Activated CD4-positive, alpha-beta T cell treated with anti-CD3 and anti-CD28 coated beads, Interleukin-2, amount 10 ng/mL, durations not matched to agents 7 days and 5 days (primary cell): ENCODE measurements at places on chromosomes 6 and 20.

DNA sequence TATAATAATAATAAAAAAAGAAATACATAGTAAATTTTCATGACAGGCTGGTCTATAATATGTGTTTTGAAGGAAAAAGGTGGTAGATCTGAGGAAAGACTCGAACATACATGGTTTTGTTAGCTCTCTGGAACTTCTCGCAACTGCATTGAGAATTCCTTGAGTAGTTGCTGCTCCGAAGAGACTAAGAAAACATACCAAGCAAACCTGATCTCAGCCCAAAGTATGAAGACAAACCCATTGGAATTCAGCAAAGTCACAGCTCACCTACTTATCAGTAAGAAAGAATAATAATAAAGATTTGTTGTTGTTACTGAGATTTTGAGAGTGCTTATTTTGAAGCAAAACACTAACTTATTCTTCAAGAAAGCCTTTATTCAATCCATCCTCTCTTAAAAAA, 1107.1 kb upstream of the EYS start:
- DNase-seq = no peak

- no peak for DNase-seq
Observed at GRCh38 chr20:50369225-50370035, 140.8 kb upstream of the PTPN1 start.

- DNase-seq = no peak
Observed at GRCh38 chr6:11854408-11855165, 76.0 kb upstream of the ADTRP start.

DNA sequence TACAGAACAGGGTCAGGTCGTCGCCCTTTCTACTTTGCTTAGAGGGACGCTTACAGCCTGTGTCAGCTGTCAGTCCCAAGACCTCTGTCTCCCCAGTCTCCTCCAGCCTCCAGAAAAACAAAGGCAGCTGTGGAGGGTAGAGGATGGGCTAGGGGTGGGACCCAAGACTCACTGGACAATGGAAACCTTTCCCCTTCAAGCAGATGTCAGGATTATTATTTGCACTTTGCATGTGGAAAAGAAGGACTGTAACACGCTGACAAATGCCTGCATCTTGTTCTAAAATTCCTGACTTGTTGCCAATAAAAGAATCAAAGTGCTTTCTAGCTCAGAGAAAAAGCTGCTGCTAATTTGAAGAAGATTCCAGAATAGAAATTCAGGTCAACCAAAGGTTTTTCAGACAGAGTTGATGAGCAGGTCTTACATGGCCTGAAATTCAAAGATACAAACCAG, 58.7 kb downstream of the SNX5 start:
- DNase-seq = no peak

DNA sequence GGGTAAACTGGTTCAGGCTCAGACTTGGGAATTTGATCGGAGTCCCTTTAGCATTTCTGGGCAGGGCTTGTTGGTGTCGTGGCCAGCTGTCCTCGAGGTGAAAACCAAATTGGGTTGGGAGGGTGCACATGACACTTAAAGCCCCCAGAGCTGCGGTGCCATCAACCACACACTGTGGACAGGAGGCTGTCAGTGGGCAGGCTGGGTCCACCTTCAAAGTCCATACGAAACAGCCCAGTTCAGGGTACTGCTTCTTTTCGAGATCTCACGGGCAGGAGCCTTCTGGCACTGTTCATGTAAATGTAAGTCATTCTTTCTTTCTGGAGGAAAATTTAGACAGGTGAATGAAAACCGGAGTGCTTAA, 7.0 kb downstream of the SYNJ2 start:
- DNase-seq = no peak

DNA sequence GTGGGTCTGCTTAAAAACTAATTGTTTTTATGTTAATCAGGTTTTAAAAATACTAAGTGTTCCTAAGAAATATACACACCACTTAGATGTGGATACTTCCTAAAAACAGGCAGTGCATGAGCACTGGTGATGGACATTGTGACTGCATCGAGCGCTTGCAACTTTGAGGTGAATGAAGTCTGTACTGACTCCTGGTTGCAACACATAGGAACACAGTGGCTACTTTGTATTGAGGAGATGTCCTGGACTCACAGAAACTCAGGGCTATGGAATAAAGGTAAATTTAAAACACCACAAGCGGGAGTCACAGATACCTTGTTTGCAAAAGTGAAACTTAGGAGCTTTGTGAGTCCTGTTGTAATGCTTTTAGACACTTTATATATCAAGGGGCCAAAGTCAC, 55.6 kb upstream of the POLR1H start:
- DNase-seq = no peak

DNA sequence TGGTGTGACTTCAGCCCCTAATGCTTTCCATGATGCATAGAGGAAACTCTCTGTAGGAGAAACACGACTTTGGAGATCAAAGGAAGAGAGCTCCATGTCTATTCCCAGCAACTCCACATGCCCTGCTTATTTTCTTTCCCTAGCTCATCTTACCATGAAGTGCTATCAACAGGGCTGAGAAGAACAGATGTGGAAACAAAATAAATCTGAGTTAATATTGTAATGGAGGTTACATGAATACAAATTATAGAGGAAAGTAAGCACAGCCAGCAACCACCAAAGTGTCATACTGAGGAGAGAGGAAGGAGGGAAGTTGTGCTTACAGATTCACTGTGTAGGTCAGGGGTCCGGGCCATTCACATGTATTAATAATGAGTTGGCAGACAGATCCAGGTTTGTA, 157.5 kb downstream of the RFPL4B start:
- no peak for DNase-seq

DNA sequence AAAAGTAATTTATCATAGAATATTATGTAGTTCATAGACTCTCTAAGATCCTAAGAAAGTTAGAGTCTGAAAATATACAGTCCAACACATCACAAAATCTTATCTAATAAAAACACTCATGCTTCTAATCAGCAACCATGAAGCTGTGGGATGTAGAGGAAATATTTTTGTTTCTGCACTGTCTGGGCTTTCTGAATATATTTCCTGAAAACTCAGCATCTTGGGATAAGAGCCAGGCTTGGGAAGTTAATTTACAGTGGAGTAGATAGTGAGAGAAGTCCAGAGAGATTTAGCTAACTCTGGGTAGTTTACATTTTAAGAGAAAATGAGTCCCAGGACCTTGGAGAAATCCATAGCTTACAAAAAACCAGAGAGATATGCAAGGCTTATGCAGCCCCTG, 150.4 kb upstream of the BMP5 start:
- no peak for DNase-seq

DNA sequence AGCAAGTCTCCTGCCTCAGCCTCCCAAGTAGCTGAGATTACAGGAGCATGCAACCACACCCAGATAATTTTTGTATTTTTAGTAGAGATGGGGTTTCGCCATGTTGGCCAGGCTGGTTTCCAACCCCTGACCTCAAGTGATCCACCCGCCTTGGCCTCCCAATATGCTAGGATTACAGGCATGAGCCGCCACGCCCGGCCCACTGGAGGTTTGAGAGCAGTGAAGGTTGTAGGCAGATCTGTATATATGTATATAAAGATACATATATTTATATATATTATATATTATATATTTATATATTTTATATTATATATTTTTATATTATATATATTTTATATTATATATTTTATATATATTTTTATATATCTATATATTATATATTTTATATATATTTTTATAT, 38.2 kb upstream of the TTPAL start:
- no peak for DNase-seq

DNA sequence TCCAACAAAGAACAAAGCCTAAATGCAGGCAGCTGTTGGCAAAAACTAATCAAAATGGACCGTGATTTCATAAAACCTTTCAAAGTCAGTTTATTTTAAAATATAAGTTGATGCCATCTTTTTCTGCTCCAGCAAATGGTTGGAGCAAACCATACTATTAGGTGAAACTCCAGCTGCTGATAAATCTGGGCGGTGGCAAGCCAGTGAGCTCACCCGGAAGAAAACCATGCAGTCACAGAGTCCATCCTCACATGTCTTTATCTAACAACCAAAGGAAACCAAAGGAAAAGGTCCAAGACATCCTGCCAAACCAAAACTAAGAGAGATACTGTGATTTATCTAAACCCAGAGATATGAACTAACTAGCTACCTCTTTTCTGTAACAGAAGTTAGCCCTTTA, 72.6 kb downstream of the HIVEP2 start:
- no peak for DNase-seq

- no peak for DNase-seq
Observed at GRCh38 chr6:151260205-151260604, 20.4 kb downstream of the AKAP12 start.

GRCh38 chr20:7420345-7420744, 519.9 kb downstream of the HAO1 start:
- DNase-seq = no peak

DNA sequence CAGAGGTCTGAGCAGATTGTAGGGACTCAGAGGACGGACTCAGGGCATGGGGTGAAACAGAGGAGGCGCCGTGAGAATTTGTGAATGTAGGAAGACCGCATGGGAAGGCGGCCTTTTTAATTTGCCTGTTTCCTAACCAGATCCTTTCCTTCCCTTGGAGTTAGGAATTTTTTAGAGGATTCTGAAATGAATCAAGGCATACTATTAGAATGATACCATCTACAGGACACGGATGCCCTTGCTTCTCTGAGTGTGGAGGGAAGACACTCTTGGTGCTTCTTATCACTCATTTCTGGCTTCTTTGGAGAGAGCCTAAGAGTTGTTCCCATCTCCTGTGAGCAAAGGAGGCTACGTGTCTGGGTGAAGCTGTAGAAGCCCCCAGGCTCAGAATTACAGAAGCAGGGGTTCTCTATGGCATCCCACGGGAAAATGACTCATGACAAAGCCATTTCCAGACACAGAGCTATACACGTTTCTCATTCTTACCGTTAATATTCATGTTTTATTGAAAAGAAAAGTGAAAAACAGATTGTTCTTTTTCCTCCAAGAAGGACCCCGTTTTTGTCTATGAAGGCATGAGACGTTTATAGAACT, 148.5 kb downstream of the EDN3 start:
- DNase-seq = no peak

GRCh38 chr20:19757487-19758132, 448 bp upstream of the RIN2 start:
- no peak for DNase-seq

- DNase-seq = no peak
Observed at GRCh38 chr6:125562156-125562555, 187.3 kb upstream of the HEY2 start.
